ENCODE measurements at places on chromosomes 16 and 17. TPM values are rescaled to one million over a fixed set of nuclear protein-coding genes. Genes with fewer than 3 reads are reported as not detected.

GRCh38 chr17:835263-835662 lies 53.1 kb downstream of the MRM3 start:
- DNase-seq: peak; percentile 87

- DNase-seq: no peak
Observed at GRCh38 chr16:23088018-23088417, 61.2 kb downstream of the USP31 start.

- no peak for DNase-seq
Observed at GRCh38 chr16:87818533-87819161, 50.7 kb downstream of the SLC7A5 start.

DNA sequence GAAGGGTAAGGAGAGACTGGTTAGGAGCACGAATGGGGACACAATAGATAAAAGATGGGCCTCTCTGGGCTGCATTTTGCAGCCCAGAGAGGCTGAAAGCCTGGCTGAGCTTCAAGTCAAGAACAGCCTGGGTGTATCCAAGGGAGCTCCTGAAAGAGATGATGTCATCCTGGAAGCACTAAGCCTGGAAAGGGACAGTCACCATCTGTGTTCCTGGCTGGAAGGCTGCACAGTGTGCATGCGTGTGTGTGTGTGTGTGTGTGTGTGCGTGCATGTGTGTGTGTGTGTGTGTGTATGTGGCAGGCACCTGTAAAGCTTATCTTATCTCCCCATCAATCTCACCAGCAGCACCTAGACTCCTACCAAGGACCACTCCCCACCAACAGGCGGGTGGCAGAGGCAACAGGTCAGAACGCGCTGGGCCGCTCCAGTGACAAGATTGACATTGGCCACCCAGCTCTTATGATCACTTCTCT lies 44.1 kb downstream of the COG7 start:
- peak; percentile 16 for DNase-seq

PSMC3IP gene
- total RNA-seq: 5.6 TPM
